ENCODE measurements at places on chromosomes 3 and 15.
A peak's percentile ranks its signal among the peaks of the same experiment; 100 is the strongest.

DNA sequence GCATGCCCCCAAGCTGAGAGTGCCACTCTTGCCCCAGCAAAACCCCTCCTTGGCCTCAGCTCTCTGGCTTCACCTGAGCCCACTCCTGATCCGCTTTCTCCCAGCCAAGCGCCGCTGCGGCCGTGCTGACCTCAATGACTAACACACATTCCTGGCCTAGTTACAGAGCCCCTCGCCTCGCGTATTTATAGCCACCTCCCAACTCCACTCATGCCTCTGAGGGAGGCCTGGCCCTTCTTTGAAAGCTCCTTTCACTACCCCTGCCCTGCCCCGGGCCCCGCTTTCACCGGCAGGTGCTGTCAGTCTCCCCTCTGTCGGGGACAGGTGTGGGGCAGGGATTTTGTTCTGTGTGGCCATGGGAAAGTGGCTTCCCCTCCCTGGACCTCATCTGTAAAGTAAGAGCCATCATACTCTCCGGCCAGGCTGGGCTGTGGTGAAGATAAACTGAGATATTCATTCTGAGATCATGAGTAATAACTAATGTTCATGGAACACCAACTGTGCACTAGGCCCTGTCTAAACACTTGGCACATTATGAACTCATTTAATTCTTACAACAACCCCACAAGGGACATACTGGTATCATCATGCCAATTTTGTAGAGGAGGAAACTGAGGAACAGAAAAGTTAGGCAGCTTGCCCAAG is 13.2 kb upstream of the ATP2B2 start:
- DNase-seq: peak; percentile 59

- DNase-seq: no peak
These were observed 35.8 kb downstream of the IQGAP1 start for GRCh38 chr15:90423801-90424319.

GRCh38 chr3:127574880-127575878 is 15.4 kb downstream of the TPRA1 start:
- DNase-seq: peak; percentile 90

DNA sequence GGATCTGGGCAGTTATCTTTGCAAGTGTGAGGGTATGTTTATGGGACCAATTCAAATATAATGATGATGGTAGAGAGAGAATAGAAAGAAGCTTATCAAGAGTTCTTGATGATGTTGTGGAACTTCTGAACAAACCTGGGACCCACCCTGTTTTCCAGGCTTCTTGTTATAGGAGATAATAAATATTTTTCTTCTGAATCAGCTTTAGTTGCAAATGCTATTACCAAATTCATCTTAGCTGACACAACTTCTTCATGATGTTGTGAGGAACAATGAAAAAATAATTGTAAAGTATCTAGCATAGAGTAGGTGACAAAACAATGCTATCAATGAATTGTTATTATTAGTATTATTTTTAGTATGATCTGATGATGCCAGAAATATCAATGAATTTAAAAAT is 43.5 kb upstream of the PTX3 start:
- DNase-seq: no peak

GRCh38 chr3:69082805-69083204 is 1.9 kb upstream of the ARL6IP5 start:
- DNase-seq: peak; percentile 91

- no peak for DNase-seq
These were observed 22.4 kb upstream of the ALDH1A2 start for GRCh38 chr15:58087871-58088270.

Data from fibroblast of skin of abdomen (primary cell).